ENCODE measurements at places on chromosomes 11 and 22.
A peak's percentile ranks its signal among the peaks of the same experiment; 100 is the strongest.

- no peak for DNase-seq
Measured at GRCh38 chr11:66048547-66049323, at the start of gene GAL3ST3. Gene GAL3ST3, minus strand, starts transcription at chr11:66049161. Its CDS starts 3,746 bp downstream, at chr11:66045415.

GRCh38 chr22:20653012-20653794 lies 120.7 kb upstream of the SERPIND1 start:
- DNase-seq, result peak; percentile 1

DNA sequence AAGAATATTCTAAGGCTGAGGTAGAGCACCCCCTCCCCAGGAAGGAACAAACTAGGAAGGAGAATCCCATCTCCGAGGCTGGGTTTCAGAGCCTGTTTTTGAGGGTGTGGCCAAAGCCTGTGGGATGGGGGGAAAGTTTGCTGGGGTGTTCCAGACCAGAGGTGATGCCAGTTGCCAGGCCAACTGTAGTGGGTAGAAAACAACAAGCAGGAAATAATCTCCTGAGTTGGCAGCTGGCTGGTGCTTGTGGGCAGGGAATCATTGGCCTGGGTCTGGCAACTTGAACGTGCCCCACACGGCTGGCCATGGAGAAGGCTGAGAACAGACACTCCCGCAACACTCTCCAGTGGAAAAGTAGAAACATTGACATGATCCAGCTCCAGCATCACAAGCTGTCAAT lies 385.6 kb downstream of the ETS1 start:
- no peak for DNase-seq

- no peak for DNase-seq
Measured at GRCh38 chr11:16897470-16898061, 116.6 kb downstream of the PLEKHA7 start.

DNA sequence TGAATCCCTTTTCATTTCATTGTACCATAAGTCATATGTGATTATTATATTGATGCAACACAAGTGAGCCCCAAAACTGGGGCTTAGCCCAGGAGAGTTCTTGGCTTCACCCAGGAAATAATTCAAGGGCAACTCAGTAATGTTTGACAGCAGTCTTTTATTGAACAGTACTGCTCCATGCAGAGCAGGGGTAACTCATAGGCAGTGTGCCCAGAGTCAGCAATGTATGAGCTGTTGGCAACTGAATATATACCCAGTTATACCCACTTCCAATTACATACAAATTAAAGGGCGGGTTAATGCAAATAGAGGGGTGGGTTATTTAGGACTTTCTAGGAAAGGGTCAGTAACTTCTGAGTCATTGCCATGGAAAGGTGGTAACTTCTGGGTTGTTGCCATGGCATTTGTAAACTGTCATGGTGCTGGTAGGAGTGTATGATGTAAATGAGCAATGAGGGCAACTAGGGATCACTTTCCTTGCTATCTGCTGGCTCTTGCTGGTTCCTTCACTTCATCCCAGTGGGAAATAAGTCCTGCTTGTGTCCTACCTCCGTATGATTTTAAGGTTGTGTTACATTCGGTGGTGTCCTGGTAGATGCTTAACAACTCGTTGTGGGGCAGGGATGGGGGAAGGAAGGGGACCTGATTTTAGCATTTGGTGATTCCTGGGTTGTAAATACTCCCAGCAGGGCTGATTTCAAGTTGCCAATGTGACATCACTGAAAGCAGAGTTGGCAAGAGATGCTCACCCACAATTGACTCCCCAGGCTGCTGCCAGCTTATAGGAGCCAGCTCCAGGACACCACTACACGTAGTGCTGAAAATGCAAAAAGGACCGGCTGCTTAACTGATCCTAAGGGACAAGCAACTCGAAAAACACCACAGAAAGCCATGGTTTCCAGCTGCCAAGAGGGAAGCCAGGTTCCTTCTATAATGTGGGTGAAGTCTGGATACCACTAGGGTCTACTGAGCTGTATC lies 70.1 kb downstream of the SYT9 start:
- DNase-seq, result no peak

GRCh38 chr11:72482211-72482812 lies 48.0 kb upstream of the CLPB start:
- DNase-seq, result peak; percentile 88

DNA sequence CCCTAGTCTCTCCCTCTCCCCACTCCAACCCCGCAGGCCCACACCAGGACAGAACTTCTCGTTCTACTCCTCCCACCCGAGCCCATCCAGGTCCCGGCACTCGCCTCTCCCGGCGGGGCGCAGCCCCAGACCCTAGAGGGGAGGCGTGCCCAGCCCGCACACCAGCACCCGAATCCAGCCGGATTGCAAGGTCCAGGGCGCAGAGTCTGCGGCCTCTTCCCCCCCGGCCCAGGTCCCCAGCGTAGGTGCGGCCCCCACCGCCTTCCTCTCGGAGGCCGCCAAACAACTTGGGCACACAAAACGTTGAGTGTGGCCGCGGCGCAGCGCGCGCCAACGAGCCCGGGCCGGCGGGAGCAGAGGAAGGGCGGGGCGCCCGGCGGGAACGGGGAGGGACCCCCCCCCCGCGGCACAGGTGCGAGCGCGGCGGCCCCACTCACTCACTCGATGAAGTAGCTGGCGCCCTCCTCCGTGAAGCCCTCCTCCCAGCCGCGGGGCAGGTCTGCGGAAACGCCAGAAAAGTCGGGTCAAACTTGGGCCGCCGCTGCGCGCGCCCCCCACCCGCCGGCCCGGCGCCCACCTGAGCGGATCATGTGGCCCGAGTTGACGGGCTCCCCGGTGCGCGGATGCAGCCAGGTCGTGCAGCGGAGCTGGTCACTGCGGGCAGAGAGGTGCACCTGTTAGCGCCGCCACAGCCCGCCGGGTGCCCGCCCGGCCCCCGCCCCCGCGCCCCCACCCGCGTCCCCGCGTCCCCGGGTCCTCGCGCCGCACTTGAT lies 480 bp downstream of the PLEKHA7 start:
- DNase-seq, result no peak

GRCh38 chr11:34891611-34892010 lies 24.6 kb downstream of the APIP start:
- no peak for DNase-seq

DNA sequence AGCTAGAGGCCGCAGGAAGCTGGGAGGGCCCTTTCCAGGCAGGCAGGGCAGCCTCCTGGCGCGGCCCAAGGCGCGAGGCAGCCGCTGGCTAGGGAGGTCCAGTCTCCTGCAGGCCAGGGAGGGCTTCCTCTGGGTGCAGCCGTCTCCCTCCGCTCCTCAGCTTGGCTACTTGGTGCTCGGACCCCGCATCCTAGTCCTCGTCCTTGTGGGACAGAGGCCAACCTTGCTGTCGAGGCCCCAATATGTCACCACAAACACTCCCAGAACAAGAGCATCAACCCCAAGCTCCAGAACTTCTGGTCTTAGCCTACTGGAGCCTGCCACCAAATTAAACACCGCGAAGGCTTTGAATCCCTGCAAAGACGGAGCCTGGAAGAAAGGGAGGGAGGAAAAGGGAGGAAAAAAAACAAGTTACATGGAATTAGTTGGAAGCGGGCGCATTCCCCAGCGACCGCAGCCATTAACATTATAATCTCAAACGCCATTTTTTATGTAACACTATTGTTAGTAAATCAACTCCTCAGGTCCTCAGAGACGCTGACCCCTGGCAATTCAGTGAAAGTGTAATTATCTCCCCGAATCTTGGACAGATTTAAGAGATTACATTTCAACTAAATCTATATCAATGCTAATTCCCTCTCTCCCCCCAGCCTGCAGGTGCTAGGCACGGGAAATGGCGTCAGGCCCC lies 12.7 kb upstream of the PAX6 start:
- no peak for DNase-seq

- DNase-seq, result no peak
Measured at GRCh38 chr22:17743661-17744411, 30.4 kb downstream of the BID start.

Measured in AG08395 (cell line).